ENCODE measurements at places on chromosomes 6 and 20.

DNA sequence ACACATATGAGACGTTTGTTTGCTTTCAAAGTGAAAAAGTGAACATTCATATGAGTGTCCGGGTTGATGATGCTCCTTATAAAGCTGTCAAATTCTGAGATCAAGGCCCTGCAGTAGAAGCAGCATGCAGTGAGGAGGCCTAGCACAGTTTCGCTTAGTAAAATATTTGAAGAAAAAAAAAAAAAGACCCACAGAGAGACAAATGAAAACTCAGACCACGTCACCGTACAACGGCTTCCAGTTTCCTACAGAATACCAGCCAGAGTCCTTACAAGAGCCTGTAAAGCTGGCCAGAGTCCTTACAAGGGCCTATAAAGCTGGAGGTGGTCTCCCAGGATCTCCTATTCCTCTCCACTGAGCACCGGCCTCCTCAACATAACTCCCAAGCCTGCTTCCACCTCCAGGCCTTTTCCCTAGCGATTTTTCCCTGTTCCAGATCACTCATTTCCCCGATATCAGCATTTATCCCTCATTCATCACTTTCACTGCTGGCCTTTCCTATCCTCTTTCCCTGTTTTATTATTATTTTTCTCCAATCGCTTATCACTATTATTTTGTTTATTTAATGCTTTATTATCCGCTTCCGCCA lies 1.5 kb upstream of the HMGN4 start:
- DNase-seq: peak; percentile 49

DNA sequence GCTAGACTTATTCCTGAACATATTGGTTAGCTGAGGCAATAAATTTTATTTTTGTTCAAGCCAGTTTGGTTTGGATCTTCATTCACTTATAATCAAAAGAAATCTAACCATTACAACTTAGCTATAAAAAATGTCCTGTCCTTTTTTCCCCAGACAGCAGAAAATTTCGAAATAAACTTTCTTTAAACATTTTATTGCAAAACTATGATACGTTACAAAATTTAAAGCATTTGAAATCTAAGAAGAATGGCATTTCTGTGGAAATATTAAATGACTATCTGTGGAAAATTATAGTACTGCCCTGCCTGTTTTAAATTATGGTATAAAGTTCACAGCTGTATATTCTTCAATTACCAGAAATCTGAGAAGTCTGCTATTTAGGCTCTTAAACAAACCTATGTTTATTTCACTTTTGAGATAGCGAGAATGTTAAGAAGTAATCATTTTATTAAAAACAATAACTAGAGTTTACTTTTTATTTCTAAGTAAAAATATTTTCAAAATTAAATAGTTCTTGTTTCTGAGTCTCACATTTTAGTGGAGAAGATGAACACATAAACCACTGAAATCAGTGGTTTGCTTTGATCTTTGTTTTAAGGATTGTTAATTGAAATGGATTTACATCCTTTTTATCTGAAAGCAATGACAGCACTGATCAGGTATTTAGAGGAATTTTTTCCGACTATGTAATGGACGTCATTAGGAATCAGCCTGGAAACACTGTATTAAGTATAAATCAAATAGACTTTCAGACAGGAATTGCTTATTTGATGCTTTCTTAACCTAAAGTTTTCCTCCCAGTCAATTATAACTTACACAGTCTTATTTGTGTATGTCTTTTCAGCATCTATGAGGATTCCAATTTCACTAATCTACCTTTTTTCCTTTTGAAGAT lies 553.7 kb downstream of the COL12A1 start:
- no peak for DNase-seq

GRCh38 chr6:53192682-53193188 lies 44.1 kb upstream of the GCM1 start:
- no peak for DNase-seq

DNA sequence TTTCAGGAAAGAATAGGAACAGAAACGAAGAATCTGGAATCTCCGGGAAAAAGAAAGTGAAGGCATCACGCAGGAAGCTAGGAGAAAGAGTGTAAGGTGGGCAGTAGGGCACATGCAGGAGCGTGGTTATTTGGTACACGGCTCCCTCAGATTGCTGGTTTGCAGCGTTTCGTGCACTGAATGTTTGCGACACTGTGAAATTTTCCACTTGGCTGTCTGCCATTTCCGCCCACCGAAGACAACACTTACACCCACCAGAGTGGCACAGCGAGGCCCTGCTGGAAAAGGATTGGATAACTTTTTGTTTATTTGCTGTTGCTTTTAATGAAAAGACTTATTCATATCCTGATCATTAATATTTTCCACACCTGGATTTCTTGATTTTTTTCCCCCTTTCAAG lies 248.3 kb downstream of the GMPR start:
- no peak for DNase-seq

- no peak for DNase-seq
These were observed 40.8 kb downstream of the ELMO2 start for GRCh38 chr20:46365487-46366220.

DNA sequence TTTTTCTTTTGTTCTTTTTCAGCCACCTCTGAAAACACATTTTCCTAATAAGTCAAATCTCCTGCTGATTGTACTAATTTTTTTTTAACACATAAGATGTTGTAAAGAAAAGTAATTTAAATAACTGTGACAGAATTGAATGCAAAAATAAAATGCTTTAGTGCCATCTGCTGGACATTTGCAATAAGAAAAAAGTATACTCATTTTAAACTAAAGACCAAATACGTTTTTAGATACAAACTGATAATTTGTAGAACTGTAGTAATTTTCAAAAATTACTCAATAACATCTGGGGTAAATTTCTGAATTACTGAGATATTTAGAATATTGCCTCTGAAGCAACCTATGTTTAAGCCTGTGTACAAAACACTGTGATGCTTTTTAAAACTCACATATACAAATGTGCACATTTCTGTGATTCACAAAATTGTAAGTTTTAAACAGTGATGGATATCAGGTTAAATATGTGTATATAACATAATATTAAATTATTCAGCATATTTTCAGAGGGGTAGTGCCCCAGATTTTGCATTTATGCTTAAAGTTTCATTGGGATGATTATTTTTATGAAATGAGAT lies 198.7 kb downstream of the RIMS1 start:
- DNase-seq: no peak

DNA sequence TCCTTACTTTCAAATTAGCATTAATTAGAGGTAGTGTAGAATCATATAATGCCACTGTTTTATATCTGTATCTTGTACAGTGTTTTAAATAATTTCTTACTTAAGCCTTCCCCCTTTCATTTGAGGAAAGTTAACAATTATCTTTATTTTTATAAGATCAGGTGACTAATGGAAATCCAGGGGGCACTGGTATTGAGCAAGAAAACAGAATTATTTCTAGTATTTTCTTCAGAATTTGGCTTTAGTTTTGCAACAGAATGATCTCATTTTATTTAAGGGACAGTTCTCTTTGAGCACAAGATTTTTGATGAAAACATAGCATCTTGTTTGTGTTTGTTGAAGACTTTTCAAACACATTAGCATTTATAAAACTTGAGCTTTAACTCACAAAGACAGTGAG lies 55.9 kb downstream of the RNF217 start:
- no peak for DNase-seq

GRCh38 chr6:27669624-27670301 lies 196.9 kb upstream of the ZNF184 start:
- no peak for DNase-seq

DNA sequence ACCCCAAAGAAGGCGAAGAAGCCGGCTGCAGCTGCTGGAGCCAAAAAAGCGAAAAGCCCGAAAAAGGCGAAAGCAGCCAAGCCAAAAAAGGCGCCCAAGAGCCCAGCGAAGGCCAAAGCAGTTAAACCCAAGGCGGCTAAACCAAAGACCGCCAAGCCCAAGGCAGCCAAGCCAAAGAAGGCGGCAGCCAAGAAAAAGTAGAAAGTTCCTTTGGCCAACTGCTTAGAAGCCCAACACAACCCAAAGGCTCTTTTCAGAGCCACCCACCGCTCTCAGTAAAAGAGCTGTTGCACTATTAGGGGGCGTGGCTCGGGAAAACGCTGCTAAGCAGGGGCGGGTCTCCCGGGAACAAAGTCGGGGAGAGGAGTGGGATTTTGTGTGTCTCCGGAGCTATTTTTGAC lies 69.6 kb downstream of the HFE start:
- no peak for DNase-seq

DNA sequence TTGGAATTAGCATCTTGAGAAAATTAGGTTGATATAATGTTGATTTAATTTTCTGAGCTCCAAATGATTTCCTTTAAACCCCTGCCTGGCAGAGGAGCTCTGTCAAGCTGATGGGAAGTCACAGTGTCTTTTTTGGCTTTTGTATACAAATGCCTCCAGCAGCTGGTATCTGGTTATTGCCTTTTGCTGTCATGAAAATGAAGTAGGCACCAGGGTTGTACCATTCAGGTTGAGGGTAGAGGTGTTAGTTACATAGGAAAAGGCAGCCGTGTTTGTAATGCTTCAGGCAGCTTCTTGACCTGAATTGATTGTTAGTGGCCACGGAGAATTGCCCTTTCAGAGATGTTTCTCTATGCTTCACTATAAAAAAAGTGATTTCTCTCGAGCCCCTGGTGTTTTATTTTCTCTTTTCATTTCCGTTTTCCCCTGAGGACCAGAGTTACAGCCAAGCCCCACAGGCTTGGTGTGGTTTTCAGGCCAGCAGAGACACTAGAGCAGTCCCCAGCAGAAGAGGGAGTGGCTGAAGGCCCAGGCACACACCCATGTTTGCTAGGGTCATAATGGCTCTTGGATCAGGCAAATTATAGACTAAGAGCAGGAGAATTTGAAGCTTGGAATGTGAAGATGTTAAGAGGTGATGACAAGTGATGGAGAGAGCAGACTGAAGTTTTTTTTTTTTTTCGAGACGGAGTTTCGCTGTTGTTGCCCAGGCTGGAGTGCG lies 21.6 kb downstream of the CMTR1 start:
- DNase-seq: no peak

- DNase-seq: no peak
These were observed 38.1 kb downstream of the B4GALT5 start for GRCh38 chr20:49675368-49676151.

GRCh38 chr20:967796-968742 lies 34.0 kb downstream of the RSPO4 start:
- no peak for DNase-seq

DNA sequence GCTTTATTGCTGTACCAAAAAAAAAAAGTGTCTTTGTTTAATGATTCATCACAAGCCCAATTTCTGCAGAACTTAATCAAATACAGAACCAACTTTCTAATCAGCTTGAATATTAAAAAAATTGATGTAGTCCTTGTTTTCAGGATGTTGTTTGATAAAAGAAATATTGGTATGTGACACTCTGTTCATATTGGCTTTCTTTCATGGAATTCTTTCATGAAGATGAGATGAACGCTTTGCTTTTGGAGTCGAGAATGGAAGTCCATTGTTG lies 184.3 kb downstream of the ZNF217 start:
- DNase-seq: no peak

- DNase-seq: peak; percentile 47
These were observed 119.4 kb upstream of the ASF1A start for GRCh38 chr6:118774581-118774980.

GRCh38 chr6:1654054-1654453 lies 44.3 kb downstream of the FOXC1 start:
- no peak for DNase-seq

GRCh38 chr6:13614126-13614925 lies 809 bp upstream of the NOL7 start:
- DNase-seq: peak; percentile 9

DNA sequence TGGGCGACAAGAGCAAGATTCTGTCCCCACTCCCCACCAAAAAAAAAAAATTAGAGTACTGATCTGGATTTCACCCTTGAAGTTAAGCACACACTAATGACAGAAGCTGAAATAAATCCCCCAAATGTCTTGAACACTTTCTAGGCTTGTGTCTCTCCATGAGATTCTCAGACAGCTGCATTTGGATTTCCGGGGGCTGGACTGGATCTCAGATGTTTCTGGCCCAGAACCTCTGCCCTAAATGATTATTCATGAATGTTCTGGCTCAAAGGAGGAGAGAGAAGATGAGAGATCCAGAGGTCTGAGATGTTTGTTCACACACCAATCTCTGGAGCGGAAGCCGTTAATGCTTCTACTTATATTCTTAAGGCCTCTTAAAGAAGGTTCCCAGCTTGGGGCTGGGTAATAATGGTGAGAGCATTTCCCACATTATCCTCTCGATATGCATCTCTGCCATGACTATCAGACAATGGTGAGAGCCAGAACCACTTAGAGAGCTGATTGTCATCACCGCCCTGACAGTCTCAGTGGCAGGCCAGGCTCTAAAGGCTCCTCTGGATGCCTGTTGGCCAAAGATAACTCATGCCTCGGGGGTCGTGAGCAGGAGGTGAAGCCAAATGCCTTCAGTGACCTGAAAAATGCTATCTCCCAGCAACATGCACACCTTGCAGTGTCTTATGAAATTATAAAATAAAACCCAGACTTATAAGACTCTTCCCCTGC lies 127.9 kb upstream of the AGPAT4 start:
- no peak for DNase-seq
